ENCODE measurements at places on chromosomes 1 and 21.
A peak's percentile ranks its signal among the peaks of the same experiment; 100 is the strongest.

- no peak for DNase-seq
Observed at GRCh38 chr1:168845140-168845539, 116.1 kb upstream of the DPT start.

DNA sequence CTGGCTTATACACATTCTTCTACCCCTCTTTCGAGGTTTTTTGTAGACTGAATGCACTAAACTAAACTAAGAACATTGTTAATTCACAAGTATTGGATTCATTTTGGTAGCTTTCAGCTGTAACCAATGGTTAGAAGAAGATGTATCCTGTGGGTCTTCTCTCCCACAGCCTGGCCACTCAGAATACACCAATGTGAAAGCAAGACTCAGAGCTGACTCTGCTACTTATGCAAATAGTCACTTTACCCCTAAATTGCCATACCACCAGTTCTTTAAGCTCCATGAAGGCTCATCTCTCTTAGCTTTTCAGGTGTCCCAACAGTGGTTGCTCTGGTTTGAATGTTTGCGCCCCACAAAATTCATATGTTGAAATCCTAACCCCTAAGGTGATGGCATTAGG is 60.1 kb downstream of the RGS13 start:
- no peak for DNase-seq

DNA sequence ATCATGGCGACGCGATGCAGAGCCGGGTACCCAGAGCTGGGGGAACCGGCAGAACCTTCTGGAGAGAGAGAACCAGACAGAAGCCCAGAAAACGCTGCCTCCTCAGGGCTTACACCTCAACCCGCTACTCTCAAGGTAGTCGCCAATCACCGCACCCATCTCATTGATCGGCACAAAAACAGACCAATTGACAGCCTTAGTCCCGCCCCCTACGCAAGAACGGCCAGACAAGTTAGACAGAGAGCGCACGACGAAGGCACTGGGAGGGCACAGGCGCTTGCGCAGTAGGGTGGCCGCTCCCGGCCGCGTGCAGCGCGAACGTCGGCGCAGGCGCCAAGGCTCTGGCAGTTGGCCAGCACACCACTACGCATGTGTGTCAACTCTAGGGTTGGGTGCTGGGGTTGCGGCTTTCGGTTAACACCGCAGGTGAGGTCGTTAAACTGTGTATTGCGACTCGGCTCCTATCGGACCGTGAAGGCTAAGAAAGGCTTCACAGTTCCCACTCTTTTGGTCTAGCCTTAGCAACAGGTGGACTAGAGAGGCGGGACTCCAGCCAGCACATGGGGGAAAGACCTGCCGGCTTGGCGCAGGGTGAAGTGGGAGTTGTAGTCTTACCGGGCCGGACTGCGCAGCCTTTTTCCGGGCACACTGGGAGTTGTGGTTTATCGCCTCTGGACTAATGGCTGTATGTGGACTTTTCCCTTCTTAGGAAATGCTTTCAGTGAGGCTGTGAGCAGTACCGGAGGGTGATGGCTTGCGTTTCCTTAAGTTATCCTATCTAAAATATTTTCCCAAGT is at the start of the genes CCT3 and TSACC:
CCT3 (minus strand) TSS at position 113 of the 797 bp plus-strand sequence; CDS start at position 5, 108 bp downstream.
TSACC (plus strand) TSS at position 347 of the 797 bp plus-strand sequence. CDS start 1,232 bp downstream, outside the sequence.
- peak; percentile 99 for DNase-seq

DNA sequence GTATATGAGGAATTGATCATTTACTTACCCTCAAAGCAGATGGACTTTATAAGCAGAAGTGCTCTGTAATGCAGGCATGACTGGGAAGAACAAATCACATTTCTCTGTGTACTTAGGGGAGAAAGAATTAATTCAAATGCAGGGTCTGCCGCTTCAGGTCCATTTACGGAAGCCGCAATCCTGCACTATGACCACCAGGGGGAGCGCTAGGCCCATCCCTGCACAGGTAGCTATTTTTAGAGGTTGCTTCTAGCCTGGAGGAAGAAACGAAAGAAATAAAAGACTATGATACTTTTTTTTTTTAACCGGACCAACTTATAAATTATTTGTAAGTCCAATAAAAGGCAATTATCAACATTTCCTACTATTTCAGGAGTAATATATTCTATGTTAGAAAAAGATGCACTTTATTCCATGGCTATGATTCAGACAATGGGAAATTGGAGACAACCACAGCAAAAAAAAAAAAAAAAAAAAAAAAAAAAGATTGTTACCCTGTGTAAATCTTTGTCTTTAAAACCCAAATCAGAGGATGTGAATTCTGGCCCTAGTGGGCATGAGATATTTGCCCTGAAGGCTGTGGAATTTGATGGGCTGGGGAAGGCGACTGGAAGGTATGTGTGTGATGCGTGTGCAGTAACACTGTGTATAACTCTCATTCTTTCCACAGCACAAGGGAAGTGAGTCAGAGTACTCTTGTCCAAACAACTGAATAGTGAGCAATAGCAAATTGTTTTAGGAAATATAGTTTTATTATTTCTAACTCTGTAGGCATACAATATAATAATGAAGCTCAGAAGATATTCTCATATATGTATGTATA is 12.9 kb upstream of the FYB2 start:
- peak; percentile 55 for DNase-seq

DNA sequence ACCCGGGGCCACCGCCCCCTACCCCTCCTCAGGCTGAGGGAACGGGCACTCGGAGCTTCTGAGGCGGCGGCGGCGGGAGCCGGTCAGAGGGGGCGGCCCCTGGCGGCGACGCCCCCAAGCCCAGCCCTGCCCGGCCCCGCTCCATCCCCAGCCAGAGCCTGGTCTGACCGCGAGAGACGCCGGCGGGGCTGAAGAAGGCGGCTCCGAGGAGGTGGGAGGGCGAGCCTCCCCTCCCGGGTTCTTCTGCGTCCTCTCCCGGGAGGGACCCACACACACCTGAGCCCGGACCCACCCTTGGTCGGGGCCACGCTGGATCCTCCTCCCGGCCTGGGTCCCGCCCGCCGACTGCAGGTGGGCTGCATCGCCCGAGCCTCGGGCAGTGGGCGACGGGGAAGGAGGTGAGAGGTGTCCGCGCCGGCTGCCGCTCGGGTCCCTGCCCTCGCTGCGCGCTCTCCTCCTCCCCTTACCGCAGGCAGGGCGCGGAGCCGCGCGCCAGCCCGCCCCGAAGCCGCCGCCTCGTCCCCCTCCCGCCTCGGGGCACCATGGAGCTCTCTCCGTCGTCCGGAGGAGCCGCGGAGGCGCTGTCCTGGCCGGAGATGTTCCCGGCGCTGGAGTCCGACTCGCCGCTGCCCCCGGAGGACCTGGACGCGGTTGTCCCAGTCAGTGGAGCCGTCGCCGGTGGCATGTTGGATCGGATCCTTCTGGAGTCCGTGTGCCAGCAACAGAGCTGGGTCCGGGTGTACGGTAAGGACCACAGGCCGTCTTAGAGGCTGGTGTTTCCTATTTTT is at the start of gene RASAL2:
RASAL2 (plus strand) TSS at position 154 of the 788 bp plus-strand sequence; CDS start at position 543, 389 bp downstream.
- DNase-seq: peak; percentile 53

DNA sequence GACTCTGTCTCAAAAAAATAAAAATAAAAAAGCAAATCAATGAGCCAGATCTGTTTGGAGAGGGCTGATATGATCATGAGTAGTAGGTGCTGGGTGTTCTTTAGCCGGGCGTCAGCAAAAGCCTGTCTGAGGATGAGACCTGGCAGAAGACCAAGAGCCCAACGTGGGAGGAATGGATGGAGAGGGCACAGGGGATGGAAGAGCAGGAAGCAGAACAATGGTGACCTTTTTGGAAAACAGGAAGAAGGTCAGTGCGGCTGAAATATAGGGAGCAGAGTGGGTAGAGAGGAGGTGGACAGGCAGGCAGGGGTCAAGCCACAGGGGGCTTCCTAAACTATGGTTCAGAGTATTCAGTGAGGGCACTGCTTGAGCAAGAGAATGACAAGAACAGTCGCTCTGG is 30.9 kb downstream of the VWA5B1 start:
- no peak for DNase-seq

DNA sequence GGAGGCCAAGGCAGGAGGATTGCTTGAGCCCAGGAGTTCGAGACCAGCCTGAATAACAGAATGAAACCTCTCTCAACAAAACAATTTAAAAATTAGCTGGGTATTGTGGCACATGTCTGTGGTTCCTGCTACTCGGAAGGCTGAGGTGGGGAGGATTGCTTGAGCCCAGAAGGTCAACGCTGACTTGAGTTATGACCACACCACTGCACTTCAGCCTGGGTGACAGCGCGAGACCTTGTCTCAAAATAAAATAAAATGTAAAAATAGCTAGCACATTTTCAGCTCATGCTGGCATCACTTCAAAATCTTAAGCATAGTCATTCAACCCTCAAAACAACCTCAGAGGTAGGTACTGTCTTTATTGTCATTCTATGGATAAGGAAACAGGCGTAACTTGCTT is 6.4 kb downstream of the JAK1 start:
- no peak for DNase-seq

- no peak for DNase-seq
Observed at GRCh38 chr1:235999259-235999925, 65.5 kb downstream of the NID1 start.

GRCh38 chr1:190583862-190584261 is 106.2 kb upstream of the BRINP3 start:
- no peak for DNase-seq

GRCh38 chr1:56436296-56436695 is 143.1 kb downstream of the PLPP3 start:
- DNase-seq: no peak

DNA sequence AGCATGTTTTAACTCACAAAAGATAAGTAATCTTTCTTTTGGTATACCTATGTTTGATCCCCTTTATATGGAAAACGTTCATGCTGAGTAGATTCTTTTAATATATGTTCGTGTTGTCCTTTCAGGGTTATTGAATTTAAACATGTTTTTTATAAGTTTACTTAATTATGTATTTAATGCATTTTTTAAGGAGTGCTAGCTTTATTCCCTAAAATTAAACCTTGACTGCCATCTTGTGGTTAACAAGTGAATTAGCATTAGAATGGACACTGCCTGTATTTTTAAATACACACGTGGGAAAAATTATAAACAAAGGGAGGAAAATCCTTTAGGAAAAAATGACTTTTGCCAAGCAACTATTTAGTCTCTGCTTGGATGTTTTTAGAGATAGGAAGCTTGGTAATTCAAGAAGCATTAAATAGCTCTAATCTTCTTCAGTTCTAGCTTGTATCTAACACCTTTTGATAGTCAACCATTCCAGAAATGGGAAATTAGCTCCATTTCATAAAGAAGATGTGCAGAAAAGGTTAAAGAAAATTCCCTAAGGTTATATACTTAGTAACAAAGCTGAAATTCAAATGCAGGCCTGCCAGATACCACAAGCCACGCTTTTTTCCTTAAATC is 43.0 kb downstream of the UBE2U start:
- peak; percentile 41 for DNase-seq

GRCh38 chr1:168112673-168113305 is 23.9 kb downstream of the GPR161 start:
- no peak for DNase-seq

DNA sequence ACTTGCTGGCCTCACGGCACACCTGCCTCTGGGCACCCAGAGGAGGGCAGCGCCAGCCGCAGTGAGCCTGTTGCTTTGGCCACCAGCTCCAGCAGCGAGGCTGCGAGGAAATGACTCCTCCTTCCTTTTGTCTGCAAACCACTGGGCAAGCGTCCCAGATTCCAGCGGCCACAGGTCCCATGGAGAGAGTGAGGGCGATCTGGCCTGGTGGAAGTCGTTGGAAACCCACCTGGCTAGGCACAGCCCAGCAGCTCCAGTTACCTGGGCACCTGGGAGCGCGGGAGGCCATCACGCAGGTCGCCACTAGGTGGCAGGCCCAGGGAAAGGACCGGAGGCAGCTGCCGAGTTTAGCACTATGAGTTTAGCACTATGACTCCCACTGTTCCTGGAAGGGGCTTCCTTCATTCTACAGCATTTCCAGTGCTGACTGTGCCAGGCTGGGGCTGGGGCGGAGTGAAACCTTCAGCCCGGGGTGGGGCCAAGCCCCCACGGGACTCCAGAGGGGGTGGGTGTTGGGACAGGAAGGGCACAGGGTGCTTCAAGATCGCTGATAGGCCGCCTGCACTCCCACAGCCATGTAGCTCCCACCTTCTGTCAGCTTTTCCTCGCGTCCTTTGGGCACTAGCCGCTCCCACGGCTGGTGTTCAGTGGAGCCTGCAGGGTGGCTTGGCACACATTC is 1.1 kb upstream of the ESPN start:
- DNase-seq: peak; percentile 10

DNA sequence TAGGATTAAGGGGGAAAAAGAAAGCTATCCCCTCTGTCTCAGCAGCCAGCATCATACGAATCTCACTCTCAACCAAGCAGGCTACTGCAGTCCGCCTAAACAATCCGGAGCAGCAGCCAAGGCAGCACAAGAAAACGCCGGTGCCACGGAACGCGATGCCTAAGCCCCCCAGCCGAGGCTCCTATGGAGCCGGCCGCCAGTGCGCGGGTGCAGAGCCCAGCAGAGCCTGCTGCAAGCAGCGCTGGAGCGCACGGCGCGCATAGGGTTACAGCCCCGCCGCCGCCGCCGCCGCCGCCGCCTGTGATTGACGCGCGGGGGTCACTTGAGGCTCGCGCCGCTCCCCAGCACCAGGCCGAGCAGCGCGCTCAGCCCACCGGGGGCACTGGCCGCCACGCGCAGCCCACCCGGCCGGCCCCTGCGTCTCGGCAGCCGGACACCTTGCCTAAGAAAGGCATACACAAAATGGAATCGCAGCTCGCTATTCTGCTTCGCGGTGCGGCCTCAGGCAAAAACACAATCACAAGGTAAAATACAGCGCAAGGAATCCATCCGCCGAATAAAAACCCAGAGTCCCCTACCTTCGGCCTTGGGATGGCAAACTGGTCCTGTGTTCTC is 780 bp downstream of the HIVEP3 start:
- DNase-seq: peak; percentile 99

- DNase-seq: no peak
Observed at GRCh38 chr1:30403061-30403645, 320.2 kb downstream of the MATN1 start.

DNA sequence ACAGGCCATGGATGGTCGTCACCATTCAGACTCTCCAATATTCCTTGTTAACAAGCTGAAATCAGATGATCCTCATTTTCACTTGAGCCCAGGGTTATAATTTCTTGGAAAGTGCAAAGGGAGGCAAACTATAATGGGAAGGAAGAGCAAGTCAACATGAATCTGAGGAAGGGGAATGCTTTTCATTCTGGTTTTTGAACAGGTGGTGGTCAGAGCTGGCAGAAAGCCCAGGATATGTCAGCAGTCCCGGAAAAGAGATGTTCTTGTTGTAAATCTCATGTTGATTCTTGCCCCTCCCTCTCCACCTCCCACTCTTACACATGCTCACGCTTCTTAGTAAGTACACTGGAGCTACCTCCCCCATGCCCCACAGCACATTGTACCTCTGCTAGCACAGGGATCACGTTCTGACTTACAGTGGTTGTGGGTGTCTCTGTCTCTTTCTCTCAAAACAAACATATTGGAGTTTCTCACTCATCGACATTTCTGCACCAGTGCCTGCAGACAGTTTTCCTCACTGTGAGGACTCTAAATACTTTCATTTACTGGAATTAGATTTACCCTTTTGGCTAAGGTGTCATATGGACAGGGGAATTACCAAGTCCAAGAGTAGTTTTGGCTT is 77.6 kb downstream of the XCL2 start:
- DNase-seq: peak; percentile 92

DNA sequence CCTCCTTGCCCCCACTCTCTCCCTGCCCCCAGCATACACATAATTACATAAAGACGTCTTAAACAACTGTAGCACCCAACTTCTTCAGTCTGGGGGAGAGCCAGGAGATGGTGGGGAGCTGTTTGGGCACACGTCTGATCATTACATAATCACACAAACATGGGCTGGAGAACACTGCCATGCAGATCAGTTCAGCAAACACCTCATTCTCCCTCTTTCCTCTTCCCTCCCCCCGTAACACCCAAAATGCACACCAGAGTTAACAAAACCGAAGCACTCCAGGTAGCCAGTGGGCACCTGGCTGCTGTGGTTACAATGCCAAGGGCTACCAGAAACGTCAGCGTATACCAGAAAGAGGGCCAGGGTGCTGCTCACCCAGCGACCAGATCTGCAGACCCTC is 1.6 kb downstream of the HIVEP3 start:
- no peak for DNase-seq
